ENCODE measurements at places on chromosomes 7 and 10. TPM values are rescaled to one million over a fixed set of nuclear protein-coding genes. Genes with fewer than 3 reads are reported as not detected.

CFAP43 gene
- 0.04 TPM for total RNA-seq

NYAP1 gene
- 0.10 TPM for total RNA-seq

ABCC2 gene
- 0.61 TPM for total RNA-seq

CUZD1 gene
- not detected for total RNA-seq

LRRC61 gene
- 0.88 TPM for total RNA-seq

NKX2-3 gene
- not detected for total RNA-seq

TRIM50 gene
- 1.3 TPM for total RNA-seq

CDNF gene
- 23.5 TPM for total RNA-seq

TMEM176A gene
- total RNA-seq: 13.7 TPM

HMX3 gene
- total RNA-seq: not detected

PLPP4 gene
- total RNA-seq: not detected

OR2A5 gene
- total RNA-seq: not detected

PRKG1 gene
- total RNA-seq: 31.7 TPM

TMEM60 gene
- 11.8 TPM for total RNA-seq

POM121 gene
- 16.6 TPM for total RNA-seq

RBP3 gene
- not detected for total RNA-seq

SPDYE2 gene
- total RNA-seq: not detected

PKD2L1 gene
- total RNA-seq: not detected

EGR2 gene
- 1.0 TPM for total RNA-seq

DCLRE1C gene
- total RNA-seq: 2.5 TPM

RBP4 gene
- total RNA-seq: 1.0 TPM

PTPN20 gene
- 4.5 TPM for total RNA-seq

MUC12 gene
- total RNA-seq: not detected

ADCK2 gene
- 10.7 TPM for total RNA-seq

UBTD1 gene
- total RNA-seq: 16.0 TPM
